ENCODE measurements at places on chromosomes 7 and 10.

GRCh38 chr7:73718438-73718881 is 1.0 kb downstream of the STX1A start:
- DNase-seq: no peak

- no peak for DNase-seq
Observed at GRCh38 chr10:116810120-116810500, 39.2 kb upstream of the ENO4 start.

GRCh38 chr7:44111761-44112160 is 7.6 kb downstream of the AEBP1 start:
- DNase-seq: no peak

GRCh38 chr7:132785870-132786269 is 209.6 kb upstream of the PLXNA4 start:
- DNase-seq: no peak

GRCh38 chr7:154372011-154372601 is 319.9 kb downstream of the DPP6 start:
- DNase-seq: no peak

DNA sequence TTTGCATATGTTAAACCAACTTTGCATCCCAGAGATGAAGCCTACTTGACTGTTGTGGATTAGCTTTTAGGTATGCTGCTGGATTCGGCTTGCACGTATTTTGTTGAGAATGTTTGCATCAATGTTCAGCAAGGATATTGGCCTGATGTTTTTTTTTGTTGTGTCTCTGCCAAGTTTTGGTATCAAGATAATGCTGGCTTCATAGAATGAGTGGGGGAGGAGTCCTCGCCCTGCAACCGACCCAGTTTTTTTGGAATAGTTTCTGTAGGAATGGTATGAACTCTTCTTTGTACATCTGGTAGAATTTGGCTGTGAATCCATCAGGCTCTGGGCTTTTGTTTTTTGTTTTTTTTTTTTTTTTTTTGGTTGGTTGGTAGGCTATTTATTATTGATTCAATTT is 147.9 kb downstream of the AHR start:
- DNase-seq: no peak

GRCh38 chr7:141228482-141228881 is 154.6 kb downstream of the TMEM178B start:
- no peak for DNase-seq

- DNase-seq: no peak
Observed at GRCh38 chr10:133347710-133348517, 741 bp downstream of the PRAP1 start.

DNA sequence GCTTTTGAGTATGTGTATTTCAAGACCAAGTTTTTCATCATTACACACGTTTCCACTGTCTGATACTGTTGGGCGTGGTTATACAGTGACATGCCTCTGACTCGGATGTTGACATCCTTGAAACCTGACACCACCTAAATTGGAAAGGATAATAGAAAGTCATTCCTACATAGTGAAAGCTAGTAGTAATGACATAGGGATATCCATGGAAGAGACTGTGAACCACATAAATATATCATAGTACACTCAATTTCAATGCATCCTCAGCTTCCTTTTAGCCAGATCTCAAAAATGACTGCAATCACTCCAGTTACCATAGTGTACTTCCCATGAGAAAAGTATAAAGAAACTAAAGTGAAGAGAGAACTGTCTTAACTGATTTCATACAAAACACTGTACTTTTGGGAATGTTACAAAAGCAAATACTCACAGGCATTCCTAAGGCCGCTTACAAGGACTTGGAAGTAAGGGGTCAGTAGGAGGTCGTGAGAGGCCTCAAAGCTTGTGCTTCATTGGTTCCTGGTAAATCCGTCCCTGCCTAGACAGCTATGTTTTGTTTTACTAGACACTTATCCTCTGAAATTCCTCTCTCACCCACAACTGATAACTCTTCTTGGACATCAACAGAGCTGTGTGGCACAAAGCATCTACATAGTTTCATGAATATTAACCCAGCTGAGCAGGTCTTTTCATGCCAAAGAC is 71.8 kb upstream of the VWDE start:
- DNase-seq: no peak

GRCh38 chr7:64874114-64874513 is 29.0 kb upstream of the ZNF273 start:
- DNase-seq: no peak

DNA sequence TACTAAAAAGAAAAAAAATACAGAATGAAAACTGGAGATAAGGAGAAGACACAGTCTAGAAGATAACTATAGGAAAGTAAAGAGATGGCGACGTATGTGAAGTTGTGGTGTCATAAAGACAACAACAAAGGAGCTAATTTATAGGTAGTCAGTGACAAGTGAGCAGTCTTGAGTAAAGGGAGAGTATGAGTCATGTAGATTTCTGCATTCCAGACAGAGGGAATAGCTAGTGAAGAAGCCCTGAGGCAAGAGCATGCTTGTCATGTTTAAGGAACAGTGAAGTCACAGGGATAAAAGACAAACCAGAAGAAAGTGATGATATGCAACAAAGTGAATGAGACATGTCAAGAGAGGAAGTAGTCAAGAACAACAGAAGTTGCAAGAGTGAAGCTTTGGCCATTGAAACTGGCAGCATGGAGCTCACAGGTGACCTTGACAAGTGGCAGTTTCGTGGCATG is 2.3 kb upstream of the MIOS start:
- DNase-seq: peak; percentile 91

GRCh38 chr7:150845421-150845861 is 6.9 kb upstream of the AOC1 start:
- no peak for DNase-seq

DNA sequence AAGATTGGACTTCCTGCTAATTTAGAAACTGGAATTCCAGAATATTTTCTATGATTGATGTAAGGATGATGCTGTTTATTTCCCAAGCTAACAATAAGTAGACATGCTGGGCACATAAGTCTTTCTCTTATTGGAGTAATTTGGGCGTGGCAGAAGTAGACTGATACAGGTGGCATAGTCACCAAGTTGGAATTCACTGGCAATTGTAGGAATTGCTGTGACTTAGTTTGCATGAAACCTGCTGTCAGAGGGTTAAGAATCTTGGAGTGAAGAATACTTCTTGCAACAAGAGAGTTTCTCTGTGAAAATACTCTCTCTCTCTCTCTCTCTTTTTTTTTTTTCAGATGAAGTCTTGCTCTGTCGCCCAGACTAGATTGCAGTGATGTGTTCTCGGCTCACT is 569.7 kb downstream of the REEP3 start:
- no peak for DNase-seq

GRCh38 chr10:122113161-122113944 is 124.4 kb downstream of the TACC2 start:
- DNase-seq: peak; percentile 77

DNA sequence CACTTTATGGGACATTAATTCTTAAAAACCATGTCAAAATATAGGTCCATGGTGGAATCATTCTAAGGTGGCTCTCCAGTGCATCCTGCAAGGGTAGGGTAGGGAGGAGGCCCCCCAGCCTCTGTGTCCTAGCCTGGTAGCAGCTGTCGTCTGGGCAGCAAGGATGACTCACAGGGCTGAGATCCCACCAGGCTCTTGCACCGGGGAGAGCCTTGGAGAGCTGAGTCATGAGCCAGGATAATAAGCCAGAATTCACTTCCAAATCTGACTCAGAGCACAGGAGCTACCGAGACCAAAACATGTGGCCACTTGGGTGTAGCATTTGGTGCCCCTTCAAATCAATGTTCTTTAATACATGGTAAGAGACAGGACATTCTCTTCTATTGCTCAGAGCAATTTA is 298.5 kb downstream of the NEBL start:
- DNase-seq: no peak

GRCh38 chr7:12518920-12519681 is 51.4 kb upstream of the SCIN start:
- DNase-seq: peak; percentile 12

DNA sequence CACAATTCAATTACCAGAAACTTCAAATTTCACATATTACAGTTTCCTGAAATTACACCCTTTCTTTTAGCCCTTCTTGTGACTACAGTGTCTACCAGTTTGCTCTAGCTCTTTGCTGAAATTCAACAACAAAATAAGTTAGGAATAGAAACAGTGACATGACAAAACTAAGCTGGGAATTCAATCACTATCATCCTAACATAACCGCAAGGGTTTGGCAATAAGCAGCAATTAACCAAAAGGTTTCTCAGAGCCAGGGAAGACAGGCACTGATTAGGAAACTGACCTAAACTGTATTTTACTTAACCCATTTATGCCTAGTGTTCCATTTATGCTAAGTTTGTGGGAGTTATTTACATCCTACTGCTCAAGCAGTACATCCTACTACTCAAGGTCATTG is 31.3 kb downstream of the HIBADH start:
- no peak for DNase-seq

All from HFFc6 (cell line).